ENCODE measurements at places on chromosomes 1 and 21.

DNA sequence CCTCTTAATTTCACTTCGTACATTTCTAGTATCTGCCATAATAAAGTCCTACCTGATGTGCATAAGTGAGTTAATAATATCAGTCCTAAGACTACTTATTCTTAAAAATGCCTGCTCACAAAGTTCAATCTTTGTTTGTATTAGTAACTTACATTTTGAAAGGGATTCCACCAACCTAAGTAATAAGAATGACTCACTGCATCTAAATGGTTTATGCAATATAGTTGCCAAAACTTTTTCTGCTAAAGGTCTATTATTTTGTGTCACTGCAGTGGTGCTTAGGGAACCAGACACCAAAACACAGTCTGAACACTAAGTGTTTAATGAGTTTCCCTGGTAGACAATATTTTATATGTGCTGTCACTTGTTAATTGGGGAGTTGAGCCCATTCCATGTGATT lies 1.8 kb downstream of the ZNF669 start:
- DNase-seq, result no peak

DNA sequence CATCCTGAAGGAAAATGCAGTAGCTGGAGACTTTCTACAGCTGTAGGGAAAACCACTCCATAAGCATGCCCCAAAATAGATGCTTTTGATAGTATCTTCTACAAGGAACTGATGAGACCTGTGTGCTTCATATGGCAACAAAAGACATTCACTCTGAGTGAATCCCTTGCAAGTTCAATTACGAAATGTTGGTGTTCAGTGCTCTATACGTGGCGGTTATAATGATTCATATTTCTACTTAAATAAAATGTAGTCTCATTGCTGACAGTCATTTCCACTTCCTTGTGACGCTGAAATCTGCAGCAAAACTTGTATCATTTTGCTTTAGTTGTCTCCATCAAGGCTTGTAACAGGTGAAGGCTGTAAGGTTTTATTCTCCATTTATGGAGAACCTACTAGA lies 20.6 kb downstream of the TOR1AIP2 start:
- DNase-seq, result no peak

GRCh38 chr1:70906800-70907199 lies 140.8 kb downstream of the PTGER3 start:
- no peak for DNase-seq

DNA sequence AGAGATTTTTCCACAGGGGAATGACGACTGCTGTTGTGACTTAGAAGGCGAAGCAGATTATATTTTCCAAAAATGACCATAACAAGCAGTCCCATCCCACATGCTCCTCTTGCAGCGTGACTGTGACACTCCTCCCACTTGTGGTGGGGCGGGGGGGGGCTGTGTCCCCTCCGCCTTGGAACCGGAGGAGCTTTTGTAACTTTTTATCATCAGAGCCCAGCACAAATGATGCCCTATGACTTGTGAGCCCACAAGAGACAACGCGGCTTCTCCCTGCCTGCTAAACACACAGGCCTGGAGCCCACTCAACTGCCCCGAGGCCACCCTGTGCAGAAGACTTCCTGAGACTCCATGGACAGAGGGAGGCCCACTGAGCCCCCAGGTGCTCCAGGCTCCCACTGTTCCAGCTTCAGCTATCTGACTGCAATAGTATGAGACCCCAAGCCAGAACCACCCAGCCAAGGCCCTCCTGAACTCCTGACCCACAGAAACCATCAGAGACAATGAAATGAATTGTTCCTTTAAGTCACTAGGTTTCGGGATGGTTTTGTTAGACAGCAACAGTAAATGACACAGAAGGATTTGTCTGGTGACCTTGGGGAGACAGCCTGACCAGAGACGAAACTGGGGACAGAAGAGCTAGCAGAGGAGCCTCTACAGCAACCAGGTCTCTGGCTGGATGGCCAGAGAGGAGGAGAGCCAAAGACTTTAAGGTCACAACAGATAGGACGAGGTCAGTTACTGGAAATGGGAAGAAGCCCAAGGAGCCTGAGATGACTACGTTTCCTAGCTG lies 58.8 kb downstream of the CAPZB start:
- DNase-seq, result no peak

DNA sequence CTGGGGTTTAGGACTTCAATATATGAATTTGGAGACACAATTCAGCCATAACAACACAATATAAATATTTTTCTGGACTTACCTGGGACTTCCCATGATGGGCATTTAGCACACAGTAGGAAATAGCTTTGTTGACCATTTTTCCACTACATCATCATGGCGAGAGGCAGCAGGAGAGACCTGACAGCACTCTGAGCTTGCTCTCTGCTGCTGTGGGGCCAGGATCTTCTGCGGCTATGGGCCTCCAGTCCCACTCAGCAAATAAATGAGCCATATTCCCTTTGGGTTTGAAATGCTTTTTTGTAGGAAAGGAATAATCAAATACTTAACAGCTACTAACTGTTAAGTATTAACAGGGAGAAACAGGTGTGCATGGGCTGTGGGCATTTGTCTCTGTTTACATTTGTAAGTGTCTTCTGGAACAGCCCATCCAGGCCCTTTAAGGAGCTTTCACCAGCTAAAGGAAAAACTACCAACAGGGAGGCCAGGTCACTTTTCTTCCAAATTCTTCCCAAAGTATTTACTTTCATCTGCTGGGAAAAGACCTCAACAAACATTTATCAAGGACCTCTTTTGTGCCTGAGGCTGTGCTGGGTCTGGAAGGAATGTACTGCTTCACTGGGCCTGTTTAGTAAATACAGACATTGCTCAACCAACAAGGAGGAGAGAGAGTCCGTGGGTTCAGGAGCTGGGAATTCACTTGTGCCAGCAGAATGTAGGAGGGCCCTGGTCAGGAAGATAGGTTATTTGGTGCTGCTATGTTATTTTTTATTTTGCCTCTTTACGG lies 133.2 kb downstream of the LRIG2 start:
- DNase-seq, result peak; percentile 9

DNA sequence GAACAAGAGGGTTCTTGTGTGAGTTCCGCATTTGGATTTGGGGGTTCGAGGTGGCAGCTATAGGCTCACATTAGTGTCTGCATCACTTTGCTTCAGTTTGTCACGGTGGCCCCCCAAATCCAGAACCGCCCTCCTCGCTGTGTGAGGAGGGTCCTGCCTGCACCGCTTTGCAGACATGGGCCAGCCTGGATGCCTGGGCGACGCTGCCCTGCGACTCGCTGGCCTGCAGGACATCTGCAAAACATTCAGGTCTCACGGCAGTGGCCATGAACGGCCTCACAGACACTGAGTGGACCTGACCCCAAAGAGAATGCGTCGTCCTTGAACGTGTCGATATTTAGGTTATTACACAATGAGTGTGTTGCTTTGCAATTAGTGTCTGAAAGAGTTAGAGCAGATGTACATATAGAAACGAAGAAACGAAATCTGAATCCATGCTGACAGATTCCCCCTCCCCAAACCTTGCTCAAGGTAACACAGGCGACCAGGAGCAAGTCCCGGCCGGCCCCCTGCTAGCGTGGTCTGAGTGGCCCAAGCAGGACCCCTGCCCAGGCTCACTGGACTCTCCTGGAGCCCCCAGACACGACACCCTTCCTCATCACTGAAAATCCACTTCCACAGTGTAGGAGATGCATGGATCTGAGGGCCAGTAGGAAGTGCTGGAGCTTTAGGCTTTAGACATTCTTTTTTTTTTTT lies 20.4 kb downstream of the PDE9A start:
- no peak for DNase-seq

DNA sequence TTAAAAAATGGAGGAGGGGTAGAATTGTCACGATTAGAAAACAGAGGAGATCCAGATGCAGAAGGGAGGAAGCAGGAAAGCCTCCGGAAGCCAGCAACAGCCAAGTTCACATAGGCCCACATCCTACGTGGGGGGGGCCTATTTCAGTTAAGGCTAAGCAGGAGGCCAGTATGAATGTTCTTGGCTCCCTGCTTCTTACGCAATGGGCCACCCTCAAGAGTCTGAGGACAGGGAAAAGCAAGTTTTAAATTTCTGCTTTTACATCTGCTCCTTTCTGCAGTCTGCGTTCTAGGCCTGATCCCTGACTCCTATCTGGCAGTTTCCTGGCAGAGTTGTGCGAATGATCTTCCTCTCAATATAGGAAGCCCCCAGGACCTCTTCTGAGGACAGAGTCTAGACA lies 30.6 kb downstream of the RABIF start:
- no peak for DNase-seq

- DNase-seq, result no peak
These were observed 10.7 kb upstream of the LAMB3 start for GRCh38 chr1:209662879-209663327.

- no peak for DNase-seq
These were observed 119.6 kb downstream of the IER5 start for GRCh38 chr1:181208083-181208482.

DNA sequence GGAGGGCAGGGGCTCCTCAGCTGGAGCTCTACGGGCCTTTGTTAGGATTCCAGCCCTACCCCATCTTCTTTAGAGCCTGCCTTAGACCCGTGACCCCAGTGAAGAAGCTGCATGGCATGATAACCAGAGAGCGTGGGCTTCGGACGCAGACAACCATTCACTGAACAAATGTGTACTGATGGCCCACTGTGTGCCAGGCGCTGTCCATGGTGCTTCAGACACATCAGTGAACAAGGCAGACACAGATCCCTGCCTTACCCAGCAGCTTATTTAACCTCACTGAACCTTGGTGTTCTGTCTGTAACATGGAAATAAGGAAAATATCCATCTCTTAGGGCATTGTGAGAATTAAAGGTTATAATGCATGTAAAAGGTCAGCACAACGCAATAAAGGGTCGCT lies 9.5 kb downstream of the CHIT1 start:
- no peak for DNase-seq

GRCh38 chr21:37071561-37072273 lies 1.2 kb downstream of the PIGP start:
- DNase-seq, result peak; percentile 34

- no peak for DNase-seq
These were observed 624.4 kb upstream of the PLXNA2 start for GRCh38 chr1:208868554-208868953.

DNA sequence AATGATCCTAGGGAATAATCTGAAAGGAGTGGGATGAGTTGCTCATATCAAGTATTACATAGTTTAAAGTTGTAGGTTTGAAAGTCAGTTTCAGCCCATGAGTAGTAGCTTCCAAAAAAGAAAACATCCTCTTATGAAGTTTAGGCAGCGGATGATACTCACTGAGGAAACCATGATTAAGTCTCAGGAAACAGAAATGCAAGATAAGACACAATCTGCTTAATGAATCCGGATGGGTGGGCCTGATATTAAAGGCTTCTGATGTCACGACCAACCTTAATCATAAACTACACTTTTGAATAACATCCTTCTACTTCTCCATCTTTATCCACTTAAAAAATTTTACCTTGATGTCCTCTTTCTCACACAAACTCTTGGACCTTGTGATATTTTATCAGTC lies 61.8 kb downstream of the S1PR1 start:
- no peak for DNase-seq
